ENCODE measurements at places on chromosomes 2 and 18.

DNA sequence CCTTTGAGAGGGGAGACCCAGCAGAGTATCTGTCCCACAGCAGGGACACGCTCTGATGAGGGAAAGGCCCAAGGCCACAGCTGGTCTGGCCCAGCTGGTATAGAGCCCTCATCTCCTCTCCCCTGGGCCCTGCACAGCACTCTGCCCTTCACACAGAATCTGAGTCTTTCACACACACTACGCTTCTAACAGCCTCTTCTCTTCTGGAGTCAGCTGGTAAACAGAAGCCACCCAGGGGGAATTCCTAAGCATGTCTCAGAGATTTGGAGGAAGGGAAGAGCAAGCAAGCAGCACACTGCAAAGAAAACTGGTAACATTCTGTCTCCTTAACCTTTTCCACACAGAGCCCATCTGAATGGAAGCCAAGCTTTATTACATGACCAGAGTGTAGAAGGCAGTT is 121.1 kb upstream of the ACAA2 start:
- DNase-seq, result peak; percentile 7

DNA sequence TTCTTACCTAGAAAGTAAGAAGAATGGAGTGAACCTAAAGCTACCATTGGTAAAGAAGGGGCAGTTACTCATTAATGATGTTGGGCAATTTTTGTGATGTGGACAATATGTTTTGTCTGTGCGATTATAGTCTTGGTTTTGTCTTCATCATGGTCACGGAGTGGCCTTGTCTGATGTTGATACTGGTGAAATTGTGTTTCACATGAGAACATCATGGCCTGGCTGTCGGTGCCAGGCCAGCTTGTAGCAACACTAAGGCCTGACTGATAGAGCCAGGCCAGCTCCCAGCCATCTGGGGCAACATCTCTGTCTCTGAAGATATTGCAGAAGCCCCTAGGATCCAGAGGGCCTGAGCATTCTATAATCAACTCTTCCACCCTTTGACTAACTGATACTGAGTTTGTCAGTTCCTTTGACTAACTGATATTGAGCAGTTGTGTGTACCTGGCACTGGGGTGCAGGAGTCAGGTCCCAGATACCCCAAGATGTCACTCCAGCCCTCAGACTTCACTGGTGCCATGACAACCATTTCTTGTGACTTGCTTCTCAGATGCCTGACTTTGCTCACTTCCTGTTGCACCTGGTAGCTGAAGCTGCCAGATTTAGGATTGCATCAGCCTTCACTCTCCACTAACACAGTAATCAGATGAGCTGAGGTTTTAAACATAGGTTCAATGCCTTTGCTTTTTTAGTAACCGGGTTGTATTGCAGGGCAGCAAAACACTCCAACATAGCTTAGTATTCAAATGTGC is 62.5 kb downstream of the RPIA start:
- no peak for DNase-seq

DNA sequence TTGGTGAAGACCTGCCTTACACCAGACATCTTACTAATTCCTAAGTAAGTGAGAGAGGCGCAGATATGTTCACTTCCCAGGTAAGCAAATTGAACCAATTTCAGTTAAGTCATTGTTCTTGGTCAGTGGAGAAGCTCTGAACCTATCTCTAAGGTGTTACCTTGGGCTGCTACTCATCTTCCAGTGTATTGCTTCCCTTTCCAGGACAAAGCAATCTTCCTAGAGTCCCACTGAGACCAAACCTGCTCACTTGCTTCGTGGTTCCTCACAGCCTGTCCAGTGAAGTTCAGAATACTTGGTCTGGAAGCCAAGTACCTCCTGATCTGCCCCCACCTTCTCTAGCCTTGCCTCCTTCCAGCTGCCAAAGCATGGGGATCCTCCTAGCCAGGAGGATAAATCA is 22.5 kb upstream of the GBX2 start:
- no peak for DNase-seq

- DNase-seq, result peak; percentile 23
Observed at GRCh38 chr2:199485732-199486335, 28.1 kb upstream of the SATB2 start.

DNA sequence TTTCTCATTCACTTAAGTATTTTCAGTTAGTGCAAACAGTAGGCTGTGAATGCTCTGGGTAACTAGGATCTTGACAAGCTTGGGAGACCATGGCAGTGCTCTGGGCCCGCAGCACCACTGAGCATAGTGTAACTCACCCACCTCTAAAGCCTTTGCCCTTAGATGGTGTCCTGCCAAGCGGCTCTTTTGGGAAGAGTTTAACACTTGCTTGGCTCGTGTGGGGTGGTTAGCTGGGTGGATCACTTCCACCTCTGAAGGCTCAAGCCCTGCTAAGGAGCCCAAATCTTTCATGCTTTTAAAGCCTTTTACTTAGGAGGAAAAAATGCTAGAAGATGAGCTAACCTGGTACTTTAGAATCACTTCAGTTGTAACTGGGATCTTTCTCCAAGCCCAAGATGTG is 33.9 kb downstream of the PTPN18 start:
- no peak for DNase-seq

Data from inflammatory macrophage treated with lipopolysaccharide for 1 hour (primary cell).